ENCODE measurements at places on chromosomes 12 and 14.

- DNase-seq: no peak
These were observed 104.7 kb upstream of the IFNG-AS1 start for GRCh38 chr12:67884596-67884995.

DNA sequence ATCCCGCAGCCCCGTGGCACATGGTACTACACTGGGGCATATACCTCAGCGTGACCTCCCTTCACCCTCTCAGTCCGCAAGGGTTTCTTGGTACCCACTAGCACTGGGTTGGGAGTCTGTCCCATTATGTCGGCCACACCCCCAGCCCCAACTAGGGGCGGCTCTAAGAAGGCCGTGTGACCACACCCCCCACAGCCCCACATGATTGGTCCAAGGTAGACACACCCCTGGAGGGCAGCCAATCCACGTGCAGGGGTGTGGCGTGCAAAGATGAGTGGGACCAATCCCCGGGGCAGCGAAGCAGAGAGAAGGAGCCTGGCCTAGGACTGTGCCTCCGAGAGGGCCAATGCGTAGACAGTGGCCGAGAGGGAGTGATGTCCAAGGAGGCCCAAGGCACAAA lies 34.6 kb upstream of the BEGAIN start:
- DNase-seq: no peak

- no peak for DNase-seq
These were observed at the start of gene TMEM229B for GRCh38 chr14:67487937-67488893. TSS of gene TMEM229B (minus strand) at chr14:67488721. CDS start at chr14:67473923, 14,798 bp downstream.

- no peak for DNase-seq
These were observed 71.5 kb upstream of the ARID2 start for GRCh38 chr12:45658020-45658419.

GRCh38 chr12:32947206-32948067 lies 50.9 kb upstream of the PKP2 start:
- no peak for DNase-seq

- DNase-seq: no peak
These were observed 29.5 kb upstream of the INF2 start for GRCh38 chr14:104659764-104660523.

DNA sequence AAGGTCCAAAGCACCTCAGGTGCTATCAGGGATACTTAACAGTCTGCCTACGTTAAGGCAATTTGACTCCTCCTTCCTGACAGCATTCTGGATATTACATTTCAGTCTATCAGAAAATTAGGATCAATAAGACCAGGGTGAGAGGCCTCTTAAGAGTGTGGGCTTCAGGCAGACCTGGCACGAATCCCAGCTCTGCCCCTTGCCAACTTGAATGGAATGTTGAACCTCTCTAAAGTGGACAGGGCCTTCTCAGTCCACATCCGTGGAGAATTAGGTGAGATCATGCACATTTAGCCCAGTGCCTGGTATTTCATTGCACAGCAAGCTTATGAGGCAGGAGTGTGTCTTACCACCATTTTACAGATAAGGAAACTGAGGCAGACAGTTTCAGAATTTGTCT lies 25.9 kb downstream of the DCAF4 start:
- DNase-seq: no peak

GRCh38 chr14:84804468-84804867 lies 725.5 kb upstream of the FLRT2 start:
- no peak for DNase-seq

DNA sequence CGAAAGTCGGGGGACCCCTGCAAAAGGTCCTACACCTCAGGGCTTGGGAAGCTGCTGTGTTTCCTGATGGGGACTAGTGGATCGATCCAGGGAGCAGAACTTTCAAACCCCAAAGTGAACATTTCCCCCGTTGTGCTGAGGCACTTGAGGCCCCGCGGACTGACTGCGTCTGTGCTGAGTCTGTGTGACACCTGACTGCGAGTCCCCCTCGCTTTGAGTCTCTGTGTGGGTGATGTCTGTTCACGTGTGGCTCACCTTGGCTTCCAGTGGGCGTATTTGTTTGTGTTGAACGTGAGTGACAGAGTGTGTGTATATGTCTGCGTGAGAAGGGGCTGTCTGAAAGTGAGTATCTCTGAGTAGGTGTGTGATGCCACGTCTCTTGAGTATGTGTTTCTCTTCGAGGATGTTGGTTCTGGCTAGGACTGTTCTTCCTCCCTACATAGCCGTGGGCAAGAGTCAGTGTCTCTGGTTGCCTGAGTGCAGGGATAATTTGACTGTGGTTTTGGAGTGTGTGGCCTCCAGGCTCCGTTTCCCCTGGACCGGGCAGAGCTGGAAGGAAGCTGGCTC lies 1.3 kb downstream of the TEAD4 start:
- peak; percentile 33 for DNase-seq

GRCh38 chr12:3523728-3524127 lies 32.7 kb downstream of the PRMT8 start:
- no peak for DNase-seq

GRCh38 chr14:57611555-57612075 lies 118.0 kb upstream of the CCDC198 start:
- DNase-seq: no peak

DNA sequence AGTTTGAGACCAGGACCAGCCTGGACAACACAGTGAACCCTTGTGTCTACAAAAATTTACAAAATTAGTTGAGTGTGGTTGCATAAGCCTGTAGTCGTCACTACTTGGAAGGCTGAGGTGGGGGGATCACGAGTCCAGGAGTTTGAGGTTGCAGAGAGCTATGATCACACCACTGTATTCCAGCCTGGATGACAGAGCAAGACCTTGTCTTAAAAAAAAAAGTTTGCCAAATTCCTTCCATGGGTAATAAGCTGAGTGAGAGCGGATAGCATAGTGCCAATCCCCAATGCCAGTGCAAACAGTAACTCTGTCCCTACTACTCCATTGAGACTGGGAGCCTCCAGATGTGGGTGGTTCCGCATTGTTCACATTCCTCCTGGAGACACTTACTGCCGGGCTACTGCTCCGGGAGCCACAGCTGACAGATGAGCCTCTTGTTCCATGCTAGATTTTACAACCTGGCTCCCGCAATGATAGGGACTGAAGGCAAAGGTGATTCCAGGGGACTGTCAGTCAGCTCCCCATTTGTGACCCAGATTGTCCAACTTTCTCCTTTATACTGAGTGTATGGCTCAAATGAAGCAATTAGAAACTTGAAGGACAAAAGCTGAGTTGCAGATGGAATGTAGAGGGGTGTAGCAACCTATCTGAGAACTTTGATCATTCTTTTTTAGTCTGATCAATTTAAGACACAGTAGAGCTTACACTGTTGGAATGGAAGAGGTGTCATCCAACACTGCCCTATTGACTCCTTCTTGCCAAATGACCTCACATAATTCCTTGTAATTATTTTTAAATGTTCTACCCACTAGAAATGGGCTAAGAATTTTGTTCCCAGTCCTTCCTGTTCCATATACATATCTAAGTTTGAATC lies 13.4 kb upstream of the FRMD6 start:
- DNase-seq: no peak

GRCh38 chr12:127149226-127149964 lies 1117.6 kb upstream of the TMEM132C start:
- peak; percentile 88 for DNase-seq

GRCh38 chr12:96073346-96074330 lies 38.3 kb upstream of the LTA4H start:
- no peak for DNase-seq

DNA sequence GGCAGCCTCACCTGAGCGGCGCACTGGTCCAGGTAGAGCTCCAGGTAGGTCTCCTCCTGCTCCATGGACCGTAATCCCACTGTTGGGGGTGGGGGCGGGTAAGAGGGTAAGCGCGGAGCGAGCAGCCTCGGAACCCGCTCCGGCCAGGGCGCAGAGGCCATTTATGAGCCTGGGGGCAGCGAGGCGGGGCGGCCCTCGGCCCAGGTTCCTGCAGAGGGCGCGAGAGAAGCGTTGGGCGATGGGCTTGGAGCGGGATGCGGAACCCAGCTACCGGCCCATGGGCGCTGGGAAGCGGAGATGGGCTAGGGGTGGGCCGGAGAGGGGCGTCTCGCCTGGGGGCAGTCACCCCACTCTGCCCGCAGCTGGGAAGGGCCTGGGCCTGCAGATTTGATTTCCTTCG lies at the start of gene TBPL2:
Gene TBPL2, minus strand, starts transcription at position 232 of the 400 bp plus-strand sequence. Its CDS starts 167 bp downstream, at position 65.
- DNase-seq: no peak

DNA sequence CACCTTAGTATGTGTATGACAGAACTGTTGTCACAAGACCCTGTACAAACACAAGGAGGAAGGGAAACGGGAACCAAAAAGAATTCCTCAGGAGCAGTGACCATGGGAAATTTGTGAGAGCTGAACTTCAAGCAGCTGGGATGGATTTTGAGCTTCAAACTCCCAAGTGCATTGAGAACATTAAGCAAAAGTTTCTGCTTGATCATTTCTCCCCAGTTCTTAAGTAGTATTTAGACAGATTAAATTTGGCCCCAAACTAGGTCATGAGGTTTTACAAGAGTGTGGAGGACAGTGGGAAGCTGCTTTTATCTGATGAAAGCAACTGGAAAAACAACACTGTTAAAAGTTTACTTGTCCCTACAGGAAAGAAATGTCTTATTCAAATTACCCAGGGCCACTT lies 206.0 kb upstream of the DCN start:
- no peak for DNase-seq

GRCh38 chr14:61489932-61490331 lies 168.6 kb downstream of the PRKCH start:
- no peak for DNase-seq
